Stimulated activated CD8-positive, alpha-beta memory T cell treated with anti-CD3 and anti-CD28 coated beads, Interleukin-4, amount 100 ng/mL, for 4 hours (primary cell): ENCODE measurements at places on chromosomes 1 and 21.

GRCh38 chr21:35504951-35505466, 455.9 kb upstream of the RUNX1 start:
- DNase-seq: no peak

DNA sequence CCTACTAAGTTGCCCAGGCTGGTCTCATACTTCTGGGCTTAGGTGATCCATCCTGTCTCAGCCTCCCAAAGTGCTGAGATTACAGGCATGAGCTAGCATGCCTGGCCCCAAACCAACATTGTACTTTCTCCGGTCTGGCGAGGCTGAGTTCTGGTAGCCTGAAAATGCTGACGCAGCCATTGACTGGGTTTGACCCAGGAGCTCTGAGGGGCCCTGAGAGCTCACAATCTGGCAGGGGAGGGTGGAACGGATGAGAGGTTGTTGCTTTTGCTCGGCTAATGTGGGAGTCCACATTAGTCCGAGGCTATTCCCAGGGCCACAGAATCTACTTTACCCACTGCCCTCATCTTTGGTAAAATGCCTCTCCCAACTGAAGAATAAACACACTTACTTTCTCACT, 35.1 kb upstream of the PARP1 start:
- no peak for DNase-seq

GRCh38 chr1:154923695-154924094, 12.8 kb downstream of the PMVK start:
- no peak for DNase-seq

DNA sequence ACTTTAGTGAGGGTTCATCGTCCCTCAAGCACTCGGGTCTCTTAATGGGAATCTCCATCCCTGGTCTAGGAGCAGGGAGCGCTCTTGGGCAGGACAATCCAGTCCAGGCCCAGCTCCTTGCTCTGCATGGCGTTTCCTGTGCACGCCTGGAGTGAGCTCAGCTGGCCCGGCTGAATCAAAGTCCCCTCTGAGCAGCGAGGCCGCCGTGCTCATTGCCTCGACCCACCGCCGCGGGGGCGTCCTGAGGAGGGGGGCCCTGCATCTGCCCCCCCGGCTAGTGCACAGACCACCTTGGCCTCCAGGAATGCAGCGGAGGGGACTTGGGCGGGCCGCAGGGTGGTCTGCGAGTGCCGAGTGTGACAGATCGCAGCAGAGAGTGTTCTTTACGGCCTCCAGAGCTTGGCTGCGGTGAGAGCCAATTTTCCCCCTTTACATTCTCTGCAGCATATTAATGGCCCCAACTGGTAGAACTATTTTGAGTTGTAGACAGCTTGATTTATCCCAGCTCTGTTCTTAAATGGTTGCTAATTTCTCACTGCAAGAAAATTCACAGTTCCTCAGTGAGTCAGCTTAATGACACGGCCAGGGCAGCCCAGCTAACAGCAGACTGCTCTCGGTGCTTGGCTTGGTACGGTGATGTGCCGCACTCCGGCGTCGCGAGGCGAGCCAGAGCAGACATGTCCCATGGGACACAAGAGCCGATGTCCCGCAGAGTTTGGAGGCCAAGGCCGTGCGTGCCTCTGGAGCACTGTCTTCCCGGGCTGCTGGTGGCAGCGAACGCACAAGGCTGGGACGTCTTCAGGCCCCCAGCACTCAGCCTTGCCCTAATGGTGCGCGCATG, 39.8 kb downstream of the SNAP47 start:
- no peak for DNase-seq

DNA sequence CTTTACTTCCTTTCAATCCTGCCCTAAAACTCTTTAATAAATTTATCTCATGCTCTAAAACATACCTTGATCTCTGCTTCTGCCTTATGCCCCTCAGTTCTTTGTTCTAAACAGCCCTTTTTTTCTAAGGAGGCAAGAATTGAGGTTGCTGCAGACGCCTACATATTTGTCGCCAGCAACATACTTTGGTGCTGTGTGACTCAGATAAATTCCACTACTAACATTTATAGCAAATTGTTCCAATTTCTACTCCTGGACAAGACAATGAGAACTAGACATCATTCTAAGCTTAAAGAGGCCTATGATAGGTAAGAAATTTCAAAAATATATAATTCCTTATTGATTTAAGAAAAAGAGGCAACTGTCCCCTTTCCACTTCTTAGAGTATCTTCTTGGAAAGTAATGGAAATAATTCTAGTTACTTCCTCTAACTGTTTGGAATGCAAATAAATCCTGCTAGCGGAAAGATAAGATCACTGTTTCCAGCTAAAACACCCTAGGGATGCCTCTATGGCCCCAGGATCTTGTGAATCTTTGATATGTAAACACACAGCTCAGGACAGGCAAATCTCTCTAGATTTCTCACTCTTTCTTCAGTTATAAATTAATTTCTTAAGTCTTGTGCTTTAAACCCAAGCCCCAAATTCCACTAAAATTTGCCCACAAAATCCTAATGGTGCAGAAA, 869.1 kb downstream of the KCNT2 start:
- no peak for DNase-seq

DNA sequence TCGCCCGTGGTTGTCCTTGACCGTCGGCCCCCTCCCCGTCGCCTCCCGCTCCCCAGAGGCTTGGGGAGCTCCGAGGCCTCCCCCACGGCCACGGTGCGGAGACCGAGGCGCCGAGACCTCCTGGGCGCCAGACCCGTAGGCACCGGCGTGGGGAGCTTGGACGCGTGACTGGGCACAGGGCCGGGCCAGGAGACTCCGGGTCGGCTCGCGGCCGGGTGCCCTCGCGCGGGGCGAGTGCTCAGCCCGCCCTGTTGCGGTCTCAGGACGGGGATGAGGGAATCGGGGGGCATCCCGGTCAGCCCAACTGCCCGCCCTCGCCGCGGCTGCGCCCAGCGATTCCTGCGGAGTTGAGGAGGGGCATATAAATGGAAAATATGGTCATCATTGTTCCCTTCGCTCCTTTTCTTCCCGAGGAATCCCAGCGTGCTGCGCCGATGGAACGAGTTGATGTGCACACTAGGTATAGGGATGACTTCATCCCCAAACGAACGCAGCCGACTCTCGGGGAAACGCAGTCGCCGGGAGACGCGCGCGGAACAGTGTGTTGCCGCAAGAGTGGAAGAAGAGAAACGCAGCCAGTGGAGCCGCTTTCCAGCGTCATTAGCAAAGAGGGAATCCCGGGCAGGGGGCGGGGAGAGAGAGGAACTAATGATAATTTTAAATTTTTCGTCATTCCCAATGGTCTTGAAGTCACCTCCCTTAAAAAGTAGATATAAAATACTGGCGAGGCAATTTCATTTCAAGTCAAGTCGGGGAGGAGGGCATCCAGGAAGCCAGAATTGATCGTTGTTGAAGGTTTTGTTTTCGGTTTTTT, 747 bp upstream of the ENAH start:
- DNase-seq: no peak

DNA sequence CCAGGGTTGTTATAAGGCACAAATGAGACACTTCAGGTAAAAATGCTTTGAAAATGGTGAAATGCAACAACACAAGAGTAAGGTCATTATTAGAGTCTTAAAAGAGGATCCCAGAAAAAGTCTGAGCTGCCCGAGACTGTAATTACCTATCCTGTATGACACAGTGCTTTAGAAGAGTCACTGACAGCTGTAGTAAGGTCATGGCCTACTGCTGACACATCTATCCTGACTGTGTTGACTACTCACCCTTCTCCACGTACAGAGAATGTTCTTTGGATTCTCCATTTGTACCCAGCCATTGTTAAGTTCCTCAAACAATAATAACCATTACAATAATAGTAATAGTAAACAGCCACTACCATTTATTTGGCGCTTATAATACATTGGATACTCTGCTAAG, 104.4 kb downstream of the CACHD1 start:
- DNase-seq: no peak

DNA sequence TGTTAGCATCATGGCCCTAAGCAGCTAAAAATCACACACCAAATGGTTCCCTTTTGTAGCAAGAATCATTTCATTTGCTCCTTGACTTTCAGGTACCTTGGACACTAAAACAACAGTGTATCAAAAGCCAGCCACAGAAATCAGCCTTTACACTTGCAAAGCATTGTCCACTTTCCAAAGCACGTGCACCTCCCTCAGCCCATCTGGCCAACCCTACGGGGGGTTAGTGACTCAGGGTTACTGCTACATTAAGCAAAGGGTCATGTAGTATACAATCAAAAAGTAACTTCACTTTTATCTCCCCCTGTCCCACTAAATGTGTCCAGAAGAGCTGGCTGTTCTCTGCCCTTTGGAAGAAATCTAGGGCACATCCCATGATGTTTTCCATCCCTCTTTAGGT, 149.7 kb downstream of the HIVEP3 start:
- DNase-seq: no peak

DNA sequence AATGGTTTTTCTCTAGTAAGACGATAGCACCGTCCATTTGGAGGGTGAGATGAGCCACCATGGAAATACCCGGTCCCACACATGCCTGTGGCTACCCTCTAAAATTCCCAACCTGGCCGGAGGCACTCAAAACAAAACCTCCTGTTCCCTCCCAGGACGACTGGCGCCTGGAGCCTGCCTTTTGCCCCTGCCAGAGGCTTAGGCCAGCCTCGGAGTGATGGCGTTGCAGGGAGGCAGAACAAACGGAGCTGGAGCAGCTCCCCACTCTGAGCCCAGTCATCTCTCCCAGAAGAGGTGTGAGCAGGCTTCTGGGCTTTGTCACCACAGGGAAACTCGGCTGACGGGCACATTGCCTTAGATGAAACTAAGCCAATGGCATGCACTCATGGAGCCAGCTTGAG, 213.7 kb upstream of the HOOK1 start:
- DNase-seq: no peak

GRCh38 chr21:29034678-29035077, 10.2 kb downstream of the USP16 start:
- no peak for DNase-seq

GRCh38 chr1:115283681-115284146, 54.3 kb downstream of the NGF start:
- no peak for DNase-seq

DNA sequence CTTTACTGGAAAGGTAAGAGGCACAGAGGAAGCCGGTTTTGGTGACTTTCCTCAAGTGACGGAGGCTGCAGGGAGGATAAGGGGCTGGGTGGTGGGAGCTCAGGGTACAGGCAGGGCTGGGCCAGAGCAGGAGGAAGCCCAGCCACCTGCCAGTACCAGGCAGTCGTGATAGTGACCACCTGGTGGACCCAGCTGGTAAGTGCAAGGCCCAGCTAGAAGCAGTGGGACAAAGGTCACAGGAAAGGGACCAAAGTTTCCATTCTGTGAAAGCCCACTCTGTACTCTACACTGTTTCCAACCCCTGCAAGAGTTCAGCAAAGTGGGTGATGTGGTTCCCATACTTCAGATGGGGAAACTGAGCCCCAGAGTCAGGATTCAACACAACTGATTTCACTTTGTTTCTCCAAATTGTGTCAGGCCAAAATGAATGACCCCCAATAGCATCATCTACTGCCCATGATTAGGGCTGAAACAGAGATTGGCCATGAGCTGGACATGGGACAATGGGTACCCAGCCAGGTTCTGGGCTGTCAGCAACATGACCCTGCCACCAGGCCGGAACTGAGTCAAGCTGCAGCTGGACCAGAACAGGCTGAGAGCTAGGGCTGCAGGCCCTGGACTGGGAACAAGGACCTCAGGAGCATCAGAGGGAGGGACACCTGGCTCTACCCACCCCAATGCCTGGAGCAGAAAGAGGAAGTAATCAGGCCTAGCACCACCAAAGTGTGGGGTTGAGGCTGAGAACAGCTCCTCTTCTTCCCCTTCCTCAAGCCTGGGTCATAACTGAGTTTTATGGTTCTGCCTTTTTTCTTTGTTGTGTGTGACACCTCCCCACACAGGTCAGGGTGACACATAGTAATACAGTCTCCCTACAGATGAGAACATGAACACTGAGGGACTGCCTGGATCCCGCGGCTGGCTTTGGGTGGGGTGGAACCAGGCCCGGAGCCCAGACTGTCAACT, 50.2 kb downstream of the KCNN3 start:
- no peak for DNase-seq

DNA sequence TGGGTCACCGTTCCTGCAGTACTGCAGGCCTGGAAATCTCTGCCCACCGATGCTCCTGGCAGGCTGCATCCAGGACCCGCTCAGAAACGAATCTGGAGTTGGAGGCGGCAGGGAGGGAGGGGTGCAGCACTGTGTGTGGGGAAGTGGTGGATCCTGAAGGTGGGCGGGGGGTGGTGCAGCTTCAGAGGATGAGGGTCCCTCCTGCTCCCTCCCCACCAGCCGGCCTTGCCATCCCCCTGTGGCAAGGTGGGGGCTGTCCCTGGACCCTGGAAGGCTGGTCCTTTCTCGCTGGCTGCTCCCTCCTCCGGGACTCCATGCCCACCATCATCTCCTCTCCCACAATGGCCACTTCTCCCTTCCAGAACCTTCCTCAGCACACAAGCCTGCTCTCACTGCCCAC, 60.4 kb downstream of the B3GALT5 start:
- no peak for DNase-seq

DNA sequence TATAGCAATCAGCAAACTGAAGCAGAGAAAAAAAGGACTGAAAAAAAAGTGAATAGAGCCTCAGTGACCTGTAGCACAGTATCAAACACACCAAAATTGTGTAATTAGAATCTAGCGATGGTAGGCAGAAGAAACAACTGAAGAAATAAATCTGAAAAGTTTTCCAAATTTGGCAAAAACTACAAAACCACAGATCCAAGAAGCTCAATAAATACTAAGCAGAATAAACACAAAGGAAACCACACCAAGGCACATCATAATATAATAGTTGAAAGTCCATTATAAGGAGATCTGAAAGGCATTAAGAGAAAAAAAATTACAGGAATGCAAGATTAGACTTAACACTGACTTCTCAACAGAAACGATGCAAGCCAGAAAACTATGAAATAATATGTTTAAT, 7.1 kb upstream of the IL12RB2 start:
- no peak for DNase-seq

DNA sequence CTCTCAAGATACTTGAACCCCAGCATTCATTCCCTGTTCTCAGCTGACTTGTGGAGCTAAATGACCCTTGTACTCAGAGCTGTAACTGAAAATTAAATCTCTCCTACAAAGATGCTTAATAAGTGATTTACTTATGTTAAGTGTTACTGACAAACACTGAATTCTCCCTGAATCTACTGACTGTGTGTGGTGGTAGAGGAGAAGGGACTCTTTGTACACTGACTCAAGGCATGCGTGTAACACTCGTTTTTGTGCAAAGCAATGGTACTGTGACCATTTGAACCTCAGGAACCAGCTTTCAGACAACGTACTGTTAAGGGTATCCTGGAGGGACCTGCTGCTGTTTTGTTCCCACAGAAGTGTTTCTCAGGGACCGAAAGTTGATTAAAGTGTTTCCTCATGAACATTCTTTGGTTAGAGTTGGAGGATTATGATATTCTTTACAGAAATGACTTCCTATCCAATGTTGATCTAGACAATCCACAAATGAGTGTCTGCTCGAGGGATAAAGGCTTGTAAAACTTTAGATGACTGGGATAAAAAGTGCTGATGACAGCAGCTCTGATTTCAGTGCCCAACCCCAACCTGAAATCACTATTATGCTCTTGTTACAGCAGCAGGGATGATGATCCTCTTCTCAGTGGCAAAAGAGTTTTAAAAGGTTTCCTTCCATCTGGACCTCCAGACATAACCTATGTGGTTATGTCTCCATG, 12.8 kb downstream of the RGL1 start:
- no peak for DNase-seq
